ENCODE measurements at places on chromosomes 1 and 21.

- no peak for DNase-seq
Observed at GRCh38 chr1:67639361-67639760, 45.6 kb upstream of the GADD45A start.

DNA sequence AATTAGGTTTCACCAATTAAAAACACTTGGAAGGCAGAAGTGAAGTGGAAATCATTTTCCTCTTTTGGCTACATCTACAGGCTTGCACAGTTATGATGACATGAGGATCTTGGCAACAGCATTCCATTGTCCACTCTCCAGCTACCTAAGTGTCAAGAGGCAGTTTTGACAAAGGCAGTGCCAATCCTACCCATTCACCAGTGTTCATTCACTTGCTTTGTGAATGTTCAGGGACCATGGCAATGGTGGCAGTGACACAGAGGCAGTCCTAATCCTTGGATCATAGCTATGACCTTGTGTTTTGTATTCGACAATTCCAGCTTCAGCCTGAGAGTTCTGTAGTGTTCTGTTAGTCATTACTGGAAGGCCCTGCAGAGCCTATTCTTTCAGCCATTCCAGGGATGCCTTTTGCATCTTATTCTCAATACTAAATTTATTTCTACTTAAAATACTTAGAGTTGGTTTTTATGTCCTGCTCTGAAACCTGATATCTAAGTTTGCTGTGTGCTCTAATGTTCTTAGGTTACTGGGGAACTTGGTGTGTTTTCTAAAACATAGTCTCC is 36.7 kb downstream of the CRB1 start:
- no peak for DNase-seq

GRCh38 chr1:167454304-167454893 is 63.9 kb downstream of the CD247 start:
- DNase-seq, result no peak

DNA sequence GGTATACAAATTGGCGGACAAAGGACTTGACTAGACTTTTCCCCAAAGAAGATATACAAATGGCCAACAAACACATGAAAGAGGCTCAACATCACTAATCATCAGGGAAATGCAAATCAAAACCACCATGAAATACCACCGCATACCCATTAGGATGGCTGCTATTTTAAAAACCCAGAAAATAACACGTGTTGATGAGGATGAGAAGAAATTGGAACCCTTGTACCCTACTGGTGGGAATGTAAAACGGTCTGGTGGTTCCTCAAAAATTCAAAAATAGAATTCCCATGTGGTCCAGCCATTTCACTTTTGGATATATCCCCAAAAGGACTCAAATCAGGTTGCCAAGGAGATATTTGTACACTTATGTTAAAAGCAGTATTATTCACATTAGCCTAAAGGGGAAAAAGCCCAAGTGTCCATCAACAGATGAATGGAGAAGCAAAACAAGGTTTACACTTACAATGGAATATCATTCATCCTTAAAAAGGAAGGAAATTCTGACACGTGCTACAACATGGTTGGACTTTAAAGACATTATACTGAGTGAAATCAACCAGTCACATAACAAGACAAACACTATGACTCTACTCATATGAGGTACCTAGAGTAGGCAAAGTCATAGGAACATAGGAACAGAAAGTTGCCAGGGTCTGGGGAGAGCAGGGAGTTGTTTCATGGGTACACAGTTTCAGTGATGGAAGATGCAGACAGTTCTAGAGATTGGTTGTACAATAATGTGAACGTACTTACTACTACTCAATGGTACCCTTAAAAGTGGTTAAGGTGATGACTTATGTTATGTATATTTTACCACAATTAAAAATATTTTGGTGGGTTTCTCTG is 17.0 kb downstream of the CD34 start:
- no peak for DNase-seq

DNA sequence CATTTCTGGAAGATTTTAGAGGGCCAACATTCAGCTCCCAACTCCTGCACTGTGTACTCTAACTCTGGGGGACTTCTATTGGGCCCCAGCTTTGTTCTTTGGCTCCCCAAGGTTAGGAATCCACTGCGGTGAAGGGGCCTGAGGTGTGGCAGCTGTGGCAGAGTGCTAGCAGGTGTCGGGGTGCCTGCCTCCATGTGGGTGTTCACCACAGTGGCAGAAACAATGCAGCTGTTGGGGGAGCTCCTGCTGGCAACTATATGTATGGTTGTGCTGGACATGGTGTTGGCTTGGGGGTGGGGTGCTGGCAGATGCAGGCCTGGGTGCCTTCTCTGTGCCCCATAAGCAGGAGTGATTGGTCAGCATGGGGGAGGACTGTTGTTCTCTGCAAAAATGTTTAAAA is 95.5 kb downstream of the ST6GALNAC3 start:
- DNase-seq, result no peak

GRCh38 chr1:229170778-229171505 is 100.0 kb upstream of the RAB4A start:
- DNase-seq, result no peak

DNA sequence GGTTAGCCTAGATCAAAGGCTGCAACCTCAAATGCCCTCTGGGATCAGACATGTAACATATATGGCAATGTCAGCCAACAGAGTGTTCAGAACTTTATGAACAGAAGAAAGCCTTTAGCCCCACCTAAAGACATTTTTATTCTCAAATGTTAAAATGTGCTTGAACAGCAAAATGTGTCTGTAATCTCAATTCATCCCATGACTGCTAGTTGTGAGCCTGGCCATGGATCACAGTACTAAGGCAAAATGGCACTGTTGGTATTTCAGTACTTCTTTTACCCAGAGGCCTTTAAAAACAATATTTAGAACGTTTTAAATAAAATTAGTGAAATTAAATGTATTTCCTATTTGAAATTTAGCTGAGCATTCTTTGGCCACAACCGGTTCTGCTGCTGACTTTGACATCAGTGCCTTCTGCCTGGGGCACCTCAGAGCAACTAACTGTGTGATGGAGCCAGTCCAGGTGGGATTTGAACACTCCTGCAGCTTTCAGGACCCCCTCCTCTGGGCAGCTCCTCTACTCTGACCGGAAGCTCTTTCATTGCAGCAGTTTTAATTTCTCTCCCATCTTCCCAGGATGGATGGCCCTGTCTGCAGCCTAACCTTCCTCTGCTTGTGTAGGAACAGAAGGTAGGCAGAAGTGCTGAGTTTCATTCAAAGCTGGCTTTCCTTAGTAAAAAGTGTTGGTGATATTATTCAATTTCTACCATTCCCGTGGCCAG is 68.3 kb upstream of the NFIA start:
- no peak for DNase-seq

- DNase-seq, result no peak
Observed at GRCh38 chr1:225070972-225071371, 141.5 kb downstream of the DNAH14 start.

GRCh38 chr1:16459352-16459925 is 18.9 kb downstream of the NECAP2 start:
- no peak for DNase-seq

DNA sequence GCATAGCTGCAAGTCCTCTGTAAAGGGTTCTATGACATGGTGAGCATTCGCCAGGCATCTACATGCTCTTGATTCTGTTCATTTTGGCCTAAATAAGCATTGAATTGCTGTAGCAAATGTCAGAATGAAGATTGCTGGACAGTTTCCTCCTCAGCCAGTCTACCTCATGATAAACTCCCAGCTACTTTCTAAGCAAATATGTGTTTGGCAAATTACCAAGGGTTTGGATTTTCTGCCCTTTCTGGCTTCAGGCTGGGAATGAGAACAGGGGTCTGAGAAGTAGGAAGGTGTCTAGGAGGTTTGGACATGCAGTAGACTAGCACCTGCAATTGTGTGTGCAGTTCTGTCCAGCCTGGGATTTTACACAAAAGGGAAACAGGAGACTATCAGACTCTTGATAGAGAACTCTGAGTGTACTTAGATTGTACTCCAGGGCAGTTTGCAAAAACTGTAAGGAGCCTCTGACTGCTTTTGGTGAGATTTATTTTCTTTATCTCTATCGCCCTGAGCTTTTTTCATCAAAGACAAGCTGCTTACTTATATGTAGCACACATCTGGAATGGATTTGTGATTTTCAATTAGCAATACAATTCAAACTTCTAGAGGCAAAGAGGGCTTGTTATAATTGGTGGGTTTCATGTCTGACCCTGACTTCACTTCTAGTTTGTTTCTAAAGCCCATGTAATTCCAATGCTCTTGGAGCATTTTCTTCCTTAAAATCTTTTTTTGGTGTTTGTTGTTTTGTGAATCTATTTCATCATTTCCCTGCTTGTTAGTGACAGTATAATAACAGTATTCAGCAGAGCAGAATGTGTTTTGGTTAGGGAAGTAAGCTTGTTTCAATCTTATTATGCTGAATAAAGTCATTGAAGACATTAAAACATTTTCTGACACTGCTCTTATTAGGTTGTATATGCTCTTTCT is 150.8 kb downstream of the VPS13D start:
- DNase-seq, result no peak

- DNase-seq, result no peak
Observed at GRCh38 chr1:206649261-206649921, 14.1 kb downstream of the DYRK3 start.

- no peak for DNase-seq
Observed at GRCh38 chr1:3217181-3217641, 148.2 kb downstream of the PRDM16 start.

- DNase-seq, result no peak
Observed at GRCh38 chr1:170503665-170504064, 28.3 kb upstream of the GORAB start.

DNA sequence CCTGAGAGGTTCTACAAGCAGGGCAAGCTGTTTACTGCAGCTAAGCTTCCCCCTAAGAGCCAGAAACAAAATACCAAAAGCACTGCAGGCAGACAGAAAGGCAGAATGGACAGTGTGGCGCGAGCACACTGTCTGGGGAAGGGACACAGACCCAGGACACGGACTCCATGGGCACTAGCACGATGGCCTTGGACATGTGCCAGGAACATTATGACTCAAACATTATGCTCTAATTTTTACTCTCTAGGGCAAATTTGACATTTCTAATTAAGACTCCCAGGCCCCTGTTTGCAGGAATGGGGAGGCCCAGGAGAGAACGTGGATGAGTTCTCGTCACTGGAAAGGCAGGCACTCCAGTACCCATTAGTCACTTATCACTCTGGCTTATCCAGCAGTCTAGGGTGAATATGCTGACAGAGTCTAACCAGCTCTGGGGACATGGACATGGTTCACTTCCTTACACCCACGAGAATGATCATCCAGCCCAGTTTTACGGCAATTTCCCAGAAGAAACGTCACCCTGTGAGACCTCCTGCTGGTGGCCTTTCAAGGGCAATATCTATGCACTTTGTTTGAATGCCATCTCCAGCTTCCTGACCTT is 45.1 kb downstream of the CAPN8 start:
- no peak for DNase-seq

GRCh38 chr1:53575141-53575954 is 116.1 kb downstream of the DMRTB1 start:
- DNase-seq, result no peak

- DNase-seq, result no peak
Observed at GRCh38 chr1:10200620-10201019, 9.8 kb upstream of the KIF1B start.

- DNase-seq, result no peak
Observed at GRCh38 chr1:238546118-238546517, 655.4 kb upstream of the ZP4 start.

DNA sequence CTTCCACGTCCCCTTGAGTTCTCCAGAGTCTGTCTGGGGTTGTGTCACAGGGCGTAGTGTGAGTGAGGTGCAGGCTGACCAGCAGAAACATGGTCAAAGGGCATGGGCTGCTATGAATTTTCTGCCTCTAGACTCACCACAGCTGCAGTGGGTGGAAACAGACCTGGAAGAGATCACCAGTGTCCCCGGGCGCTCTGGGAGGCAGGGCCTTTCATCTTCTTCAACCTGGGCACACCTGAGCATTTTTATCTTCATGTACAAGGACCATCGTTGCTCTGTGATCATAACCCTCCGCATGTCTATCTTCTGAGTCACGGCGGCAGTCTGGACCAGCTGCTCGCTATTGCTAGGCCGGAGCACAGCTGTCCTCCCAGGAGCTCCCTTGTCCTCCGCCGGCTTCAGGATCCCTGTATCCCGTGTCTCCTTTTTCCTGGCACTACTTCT is 29.6 kb downstream of the DEGS1 start:
- no peak for DNase-seq

DNA sequence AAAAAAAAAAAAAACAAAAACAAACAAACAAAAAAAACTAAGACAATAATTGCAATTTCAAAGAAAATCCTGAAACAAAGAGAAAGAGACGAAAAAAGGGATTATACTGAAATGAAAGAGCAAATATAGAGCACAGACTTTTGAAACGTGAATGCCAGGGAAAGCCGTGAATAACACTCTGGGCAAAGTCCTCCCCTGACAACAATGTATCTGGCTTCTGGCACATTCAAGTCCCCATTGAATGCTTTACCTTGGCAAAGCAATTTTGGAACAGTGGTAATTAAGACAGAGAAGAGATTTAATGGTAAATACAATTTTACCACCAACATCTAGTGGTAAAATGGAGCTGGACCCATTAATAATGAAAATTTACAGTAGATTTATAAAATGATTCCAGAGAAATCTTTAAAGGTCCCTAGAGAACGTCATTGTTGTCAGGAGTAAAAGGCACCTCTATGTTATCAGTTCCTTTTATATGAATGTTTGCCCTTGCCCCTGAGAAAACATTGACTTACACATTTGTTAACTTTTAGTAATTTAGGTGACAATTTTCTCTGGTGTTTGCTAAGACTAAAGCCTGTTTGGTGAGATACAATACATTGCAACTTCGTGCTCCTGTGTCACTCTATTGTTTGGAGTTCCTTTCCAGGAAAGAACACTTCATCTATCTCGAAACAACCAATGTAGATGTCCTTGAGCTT is 89.7 kb downstream of the GREM2 start:
- DNase-seq, result no peak

- DNase-seq, result no peak
Observed at GRCh38 chr21:41526478-41527087, 18.6 kb upstream of the TMPRSS2 start.

GRCh38 chr21:44431300-44431699 is 24.0 kb upstream of the LRRC3 start:
- DNase-seq, result no peak

- no peak for DNase-seq
Observed at GRCh38 chr21:46126309-46127238, 28.7 kb downstream of the COL6A2 start.

GRCh38 chr1:29202053-29202452 is 20.4 kb upstream of the SRSF4 start:
- DNase-seq, result no peak

- no peak for DNase-seq
Observed at GRCh38 chr1:6970221-6970620, 185.0 kb downstream of the CAMTA1 start.

GRCh38 chr1:90707363-90707710 is 9.8 kb downstream of the BARHL2 start:
- no peak for DNase-seq
